ENCODE measurements at places on chromosomes 16 and 17. TPM values are rescaled to one million over a fixed set of nuclear protein-coding genes. Genes with fewer than 3 reads are reported as not detected.
A peak's percentile ranks its signal among the peaks of the same experiment; 100 is the strongest.

DNA sequence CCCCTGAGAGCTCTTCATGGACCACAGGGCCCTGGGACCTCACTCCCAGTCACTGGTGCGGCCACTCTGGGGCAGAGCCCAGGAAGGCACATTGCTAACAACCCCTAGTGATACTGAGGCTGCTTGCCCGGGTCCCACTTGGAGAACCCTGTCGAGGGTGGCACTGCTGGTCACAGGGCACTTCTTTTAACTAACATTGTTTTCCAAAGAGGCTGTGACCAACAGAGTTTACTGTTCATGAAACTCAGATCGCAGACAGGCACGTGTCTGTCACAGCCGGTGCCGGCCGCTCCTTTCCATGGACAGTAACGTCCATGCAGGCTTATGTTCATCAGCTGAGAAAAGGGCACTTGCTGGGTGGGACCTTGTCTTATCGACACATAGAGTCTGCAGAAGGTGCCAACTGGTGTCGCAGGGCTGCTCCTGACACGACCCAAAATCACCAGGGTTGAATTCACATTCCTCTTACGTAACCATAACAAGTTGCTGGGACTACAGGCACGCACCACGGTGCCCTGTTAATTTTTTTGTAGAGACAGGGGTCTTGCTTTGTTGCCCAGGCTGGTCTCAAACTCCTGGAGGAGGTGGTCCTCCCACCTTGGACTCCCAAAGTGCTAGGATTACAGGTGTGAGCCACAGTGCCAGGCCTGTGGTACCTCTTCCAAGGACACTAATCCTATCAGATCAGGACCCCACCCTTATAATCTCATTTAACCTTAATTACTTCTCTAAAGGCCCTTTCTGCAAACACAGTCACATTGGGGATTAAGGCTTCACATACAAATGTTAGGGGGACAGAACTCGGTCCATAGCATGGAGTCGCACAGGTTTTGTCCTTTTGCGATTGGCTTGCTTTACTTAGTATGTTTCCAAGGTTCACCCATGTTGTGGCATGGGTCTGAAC is 1.2 kb upstream of the ZC3H18 start:
- peak overlapping the region; percentile 93 for H3K4me3 ChIP-seq
- peaks cover 22% of the 10 kb centered on the region for H3K4me1 ChIP-seq
- no peaks in the 10 kb centered on the region for H3K36me3 ChIP-seq
- H3K27me3 ChIP-seq: no peaks in the 10 kb centered on the region

- H3K36me3 ChIP-seq: no peaks in the 10 kb centered on the region
- H3K4me3 ChIP-seq: no peak overlapping the region
- peak overlapping the region; percentile 61 for H3K27ac ChIP-seq
- H3K27me3 ChIP-seq: no peaks in the 10 kb centered on the region
- DNase-seq: no peak
These were observed 7.9 kb downstream of the KRT37 start for GRCh38 chr17:41416479-41416878.

DNA sequence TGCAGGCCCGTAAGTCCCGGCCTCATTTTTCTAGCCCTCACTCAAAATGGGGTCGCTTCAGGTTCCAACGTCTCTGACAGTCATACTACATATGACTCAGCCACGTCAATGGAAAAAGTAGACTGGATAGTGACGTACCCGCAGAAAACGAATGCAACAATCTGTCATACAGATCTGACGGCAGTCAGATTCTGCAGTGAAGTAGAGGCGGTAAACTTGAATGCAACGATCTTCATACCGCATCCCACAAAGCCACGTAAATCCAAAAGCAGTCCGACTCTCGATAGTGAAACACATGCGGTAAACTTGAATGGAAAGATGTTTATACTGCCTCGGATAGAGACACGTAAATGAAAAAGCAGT is 38.4 kb upstream of the ARL4D start:
- peak overlapping the region; percentile 62 for H3K4me3 ChIP-seq
- H3K36me3 ChIP-seq: no peaks in the 10 kb centered on the region
- peak overlapping the region; percentile 97 for H3K27ac ChIP-seq
- H3K27me3 ChIP-seq: no peaks in the 10 kb centered on the region

GRCh38 chr16:23869052-23869451 is 33.3 kb downstream of the PRKCB start:
- DNase-seq: no peak
- H3K4me3 ChIP-seq: no peak overlapping the region
- peaks cover 6% of the 10 kb centered on the region for H3K27me3 ChIP-seq
- no peaks in the 10 kb centered on the region for H3K36me3 ChIP-seq

GRCh38 chr16:85422196-85422631 is 190.9 kb upstream of the GSE1 start:
- H3K4me3 ChIP-seq: no peak overlapping the region
- no peaks in the 10 kb centered on the region for H3K27me3 ChIP-seq
- H3K27ac ChIP-seq: no peak overlapping the region
- DNase-seq: no peak
- no peaks in the 10 kb centered on the region for H3K36me3 ChIP-seq

DNA sequence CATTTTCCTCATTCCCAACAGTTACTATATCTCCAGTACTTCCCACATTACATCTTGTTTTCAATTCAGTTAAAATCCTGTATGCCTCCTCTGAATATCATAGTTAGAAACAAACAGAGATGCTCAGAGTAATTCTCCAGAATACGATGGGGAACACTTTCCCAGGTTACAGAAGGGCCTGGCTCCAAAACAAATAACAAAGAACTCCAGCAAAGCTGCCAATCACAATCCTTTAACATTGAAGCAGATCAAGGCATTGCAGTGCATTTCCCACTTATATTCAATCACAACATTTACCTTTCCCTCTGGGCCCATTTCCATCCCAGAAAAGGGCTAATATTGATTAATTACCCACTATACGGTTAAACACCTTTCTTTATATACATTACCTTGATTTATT is 29.4 kb upstream of the PMFBP1 start:
- no peaks in the 10 kb centered on the region for H3K4me1 ChIP-seq
- no peak for DNase-seq
- no peak overlapping the region for H3K4me3 ChIP-seq
- H3K27ac ChIP-seq: no peak overlapping the region

DNA sequence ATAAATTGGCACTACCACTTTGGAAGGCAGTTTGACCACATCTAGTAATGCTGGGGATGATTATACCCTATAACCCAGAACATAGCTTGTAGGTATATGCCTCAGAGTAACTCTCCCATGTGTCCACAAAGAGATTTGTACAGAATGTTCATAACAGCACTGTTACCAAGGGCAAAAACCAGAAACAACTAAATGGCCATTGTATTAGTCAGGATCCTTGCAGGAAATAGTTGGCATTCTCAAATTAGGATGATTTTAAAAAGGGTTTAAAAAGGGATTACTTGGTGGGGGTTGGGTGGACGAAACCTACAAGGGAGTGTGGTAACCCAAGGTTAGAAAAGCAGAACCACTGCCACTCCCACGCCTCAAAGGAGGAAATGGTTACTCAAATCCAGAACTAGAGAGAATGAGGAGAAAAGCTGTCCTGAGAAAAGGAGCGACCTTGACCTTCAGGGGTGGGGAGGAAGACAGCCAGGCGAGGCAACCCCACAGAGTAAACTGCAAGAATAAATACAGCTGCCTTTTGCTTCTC is 2.1 kb downstream of the CPPED1 start:
- no peak overlapping the region for H3K27ac ChIP-seq
- H3K27me3 ChIP-seq: no peaks in the 10 kb centered on the region
- DNase-seq: no peak
- no peaks in the 10 kb centered on the region for H3K36me3 ChIP-seq
- H3K4me1 ChIP-seq: peaks cover 4% of the 10 kb centered on the region

GRCh38 chr16:19210280-19210924 is 42.4 kb downstream of the SYT17 start:
- no peaks in the 10 kb centered on the region for H3K27me3 ChIP-seq
- H3K4me1 ChIP-seq: no peaks in the 10 kb centered on the region
- H3K4me3 ChIP-seq: no peak overlapping the region
- no peak for DNase-seq
- no peaks in the 10 kb centered on the region for H3K36me3 ChIP-seq

GRCh38 chr17:55038291-55038690 is 69.7 kb downstream of the STXBP4 start:
- no peaks in the 10 kb centered on the region for H3K4me1 ChIP-seq
- H3K27me3 ChIP-seq: no peaks in the 10 kb centered on the region
- no peak overlapping the region for H3K4me3 ChIP-seq
- no peak overlapping the region for H3K27ac ChIP-seq

Gene RCVRN
- total RNA-seq: not detected

DNA sequence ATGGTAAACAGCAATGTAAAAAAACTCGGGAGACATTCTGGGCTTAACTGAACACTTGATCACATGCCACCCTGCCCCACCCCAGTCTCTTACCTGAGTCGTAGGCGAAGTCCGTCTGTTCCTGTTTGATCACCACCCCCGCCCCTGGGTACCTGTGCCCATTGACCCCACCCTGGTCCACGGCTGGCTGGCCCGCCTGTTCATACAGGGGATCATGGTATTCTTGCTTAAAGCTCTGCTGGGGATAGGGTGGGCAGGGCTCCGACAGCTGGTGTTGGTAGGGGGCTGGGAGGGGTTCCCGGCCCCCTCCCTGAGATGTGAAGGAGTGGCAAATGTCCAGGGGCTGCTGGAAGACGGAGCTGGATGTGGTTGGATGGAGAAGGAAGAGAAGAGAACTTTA is 13.6 kb downstream of the ETV4 start:
- no peaks in the 10 kb centered on the region for H3K36me3 ChIP-seq
- DNase-seq: no peak
- H3K4me3 ChIP-seq: no peak overlapping the region
- no peaks in the 10 kb centered on the region for H3K27me3 ChIP-seq
- no peak overlapping the region for H3K27ac ChIP-seq
- H3K4me1 ChIP-seq: peaks cover 32% of the 10 kb centered on the region

DNA sequence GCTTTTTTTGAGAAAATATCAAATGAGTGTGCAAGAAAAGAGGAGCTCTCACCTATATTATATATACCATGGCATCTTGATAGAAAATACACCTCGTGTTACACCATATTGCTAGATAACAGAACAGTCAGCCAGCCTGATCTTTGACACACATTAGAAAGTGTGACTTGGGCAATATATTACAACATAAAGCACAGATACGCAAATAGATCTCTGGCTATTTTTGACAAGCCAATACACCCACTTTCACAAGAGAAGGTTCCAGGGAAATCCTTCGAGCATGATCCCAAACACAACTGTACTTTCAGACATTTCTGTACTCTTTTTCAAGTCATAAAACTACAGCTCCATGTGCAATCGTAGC is 9.4 kb downstream of the GGA2 start:
- H3K4me1 ChIP-seq: peaks cover 23% of the 10 kb centered on the region
- no peak overlapping the region for H3K27ac ChIP-seq
- no peaks in the 10 kb centered on the region for H3K36me3 ChIP-seq
- no peak overlapping the region for H3K4me3 ChIP-seq

- DNase-seq: no peak
- peaks cover 12% of the 10 kb centered on the region for H3K4me1 ChIP-seq
- H3K4me3 ChIP-seq: no peak overlapping the region
These were observed 3.2 kb upstream of the ZDHHC1 start for GRCh38 chr16:67419502-67419901.

Gene PIRT
- total RNA-seq: not detected

- no peaks in the 10 kb centered on the region for H3K36me3 ChIP-seq
- no peak overlapping the region for H3K4me3 ChIP-seq
- no peak overlapping the region for H3K27ac ChIP-seq
- DNase-seq: no peak
These were observed 5.6 kb upstream of the STX1B start for GRCh38 chr16:31016018-31016417.

GRCh38 chr17:65194670-65195334 is 57.6 kb downstream of the RGS9 start:
- no peaks in the 10 kb centered on the region for H3K36me3 ChIP-seq
- H3K27me3 ChIP-seq: no peaks in the 10 kb centered on the region
- no peaks in the 10 kb centered on the region for H3K4me1 ChIP-seq
- no peak overlapping the region for H3K4me3 ChIP-seq
- H3K27ac ChIP-seq: no peak overlapping the region

Measured in gastrocnemius medialis (tissue), 4 donors.